ENCODE measurements at places on chromosomes 13 and 19.

DNA sequence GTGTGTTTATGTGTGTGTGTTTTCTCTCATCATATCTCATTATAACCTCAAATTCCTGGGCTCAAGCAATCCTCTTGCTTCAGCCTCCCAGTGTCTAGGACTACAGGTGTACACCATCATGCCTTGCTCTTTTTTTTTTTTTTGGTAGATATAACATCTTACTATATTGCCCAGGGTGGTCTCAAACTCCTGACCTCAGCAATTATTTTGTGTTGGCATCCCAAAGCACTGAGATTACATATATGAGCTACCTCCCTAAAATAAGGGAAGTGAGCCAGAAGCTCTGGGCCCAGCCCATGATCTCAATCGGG is 448 bp upstream of the ZNF543 start:
- DNase-seq = no peak

- no peak for DNase-seq
Measured at GRCh38 chr13:34750078-34750931, 191.8 kb upstream of the NBEA start.

DNA sequence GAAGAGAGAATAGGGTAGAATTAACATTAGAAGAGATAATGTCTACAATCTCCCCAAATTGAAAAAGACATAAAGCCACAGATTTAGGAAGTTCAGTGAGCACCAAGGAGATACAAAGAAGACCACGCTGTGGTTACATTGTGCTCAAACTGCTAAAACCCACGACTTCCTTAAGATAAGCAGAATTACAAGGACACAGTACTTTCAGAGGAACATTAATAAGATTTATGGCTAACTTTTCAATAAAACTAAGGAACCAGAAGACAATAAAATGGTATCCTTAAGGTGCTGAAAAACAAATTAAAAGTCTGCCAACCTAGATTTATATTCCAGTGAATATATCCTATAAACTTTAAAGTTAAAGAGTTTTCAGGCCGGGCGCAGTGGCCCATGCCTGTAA is 7.4 kb upstream of the IL17D start:
- no peak for DNase-seq

GRCh38 chr13:24272452-24273161 is 36.8 kb upstream of the C1QTNF9 start:
- DNase-seq = peak; percentile 50

- DNase-seq = no peak
Measured at GRCh38 chr13:79427883-79428282, 21.8 kb upstream of the RBM26 start.

DNA sequence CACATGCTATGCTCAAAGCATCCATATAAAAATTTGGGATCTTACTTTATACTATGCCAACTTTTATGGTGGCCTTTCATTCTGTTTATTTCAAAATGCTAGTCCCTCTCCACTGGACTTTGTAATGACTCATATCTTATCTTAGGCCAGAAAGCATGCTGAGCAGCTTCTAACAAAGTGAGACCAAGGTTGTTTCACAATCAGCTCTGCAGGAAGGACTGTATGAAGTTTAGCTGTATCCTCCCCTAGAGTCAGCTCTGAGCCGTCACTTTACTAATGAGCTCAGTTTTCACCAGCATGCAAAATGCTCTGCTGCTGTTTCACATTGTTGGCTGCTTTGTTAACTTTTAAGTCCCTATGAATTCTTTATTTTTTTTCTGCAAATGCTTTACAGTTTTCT is 1608.8 kb downstream of the OLFM4 start:
- DNase-seq = no peak

GRCh38 chr19:11833541-11833940 is 15.0 kb upstream of the ZNF439 start:
- no peak for DNase-seq

GRCh38 chr19:43455321-43456113 is 9.9 kb downstream of the LYPD3 start:
- no peak for DNase-seq

DNA sequence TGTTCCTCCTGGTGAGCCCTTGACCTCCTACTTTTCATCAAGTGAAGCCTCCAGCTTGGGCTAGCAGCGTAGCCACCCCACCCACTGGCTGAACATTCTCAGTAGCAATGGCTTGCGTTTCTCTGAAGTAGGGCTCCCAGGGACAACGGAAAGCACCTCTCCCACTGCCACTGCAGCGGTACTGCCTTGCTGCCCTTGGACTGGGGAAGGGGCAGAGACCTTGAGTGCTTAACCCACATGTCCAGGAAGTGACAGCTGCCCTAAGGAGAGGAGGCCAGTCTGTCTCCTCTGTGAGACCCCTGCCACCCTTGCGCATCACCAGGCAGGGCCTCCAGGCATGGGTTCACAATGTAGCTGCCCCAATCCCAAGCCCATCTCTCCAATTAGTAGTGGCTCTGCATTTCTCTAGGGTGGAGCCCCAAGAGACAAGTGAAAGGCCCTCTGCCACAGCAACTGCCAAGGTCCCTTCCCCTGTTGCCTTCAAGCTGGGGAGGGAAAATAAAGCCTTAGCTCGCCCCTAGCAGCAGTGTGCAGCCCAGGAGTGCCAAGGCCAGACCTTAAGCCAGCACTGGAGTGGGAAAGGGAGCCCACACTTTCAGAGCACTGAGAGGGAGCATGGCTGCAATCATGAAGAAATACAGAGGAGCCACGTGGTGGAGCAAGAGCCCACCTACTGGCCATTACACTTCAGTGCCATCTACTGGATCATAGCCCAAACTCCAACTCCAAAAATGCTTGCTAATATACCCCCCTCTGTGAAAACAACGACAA is 175.9 kb upstream of the TRPC4 start:
- DNase-seq = no peak

- no peak for DNase-seq
Measured at GRCh38 chr19:49514151-49514550, 1.7 kb downstream of the FCGRT start.

- DNase-seq = peak; percentile 94
Measured at GRCh38 chr19:3185461-3186159, at the start of gene NCLN. NCLN (plus strand) TSS chr19:3185930; CDS start chr19:3186031, 101 bp downstream.

GRCh38 chr19:36116344-36116637 is 1.0 kb downstream of the TBCB start:
- DNase-seq = no peak

- no peak for DNase-seq
Measured at GRCh38 chr19:16038196-16038695, 38.0 kb upstream of the TPM4 start.

- no peak for DNase-seq
Measured at GRCh38 chr13:40453351-40454021, 213.0 kb downstream of the FOXO1 start.

DNA sequence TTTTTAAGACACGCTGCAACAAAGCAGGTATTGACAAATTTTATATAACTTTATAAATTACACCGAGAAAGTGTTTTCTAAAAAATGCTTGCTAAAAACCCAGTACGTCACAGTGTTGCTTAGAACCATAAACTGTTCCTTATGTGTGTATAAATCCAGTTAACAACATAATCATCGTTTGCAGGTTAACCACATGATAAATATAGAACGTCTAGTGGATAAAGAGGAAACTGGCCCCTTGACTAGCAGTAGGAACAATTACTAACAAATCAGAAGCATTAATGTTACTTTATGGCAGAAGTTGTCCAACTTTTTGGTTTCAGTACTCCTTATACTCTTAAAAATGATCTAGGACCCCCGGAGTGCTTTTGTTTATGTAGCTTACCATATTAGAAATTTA is 1.2 kb downstream of the BRCA2 start:
- no peak for DNase-seq

GRCh38 chr19:18915639-18916038 is 3.5 kb downstream of the COPE start:
- DNase-seq = peak; percentile 50

GRCh38 chr19:46551164-46551563 is 50.0 kb upstream of the CALM3 start:
- DNase-seq = no peak

GRCh38 chr19:876089-876488 is 16.6 kb downstream of the CFD start:
- no peak for DNase-seq

DNA sequence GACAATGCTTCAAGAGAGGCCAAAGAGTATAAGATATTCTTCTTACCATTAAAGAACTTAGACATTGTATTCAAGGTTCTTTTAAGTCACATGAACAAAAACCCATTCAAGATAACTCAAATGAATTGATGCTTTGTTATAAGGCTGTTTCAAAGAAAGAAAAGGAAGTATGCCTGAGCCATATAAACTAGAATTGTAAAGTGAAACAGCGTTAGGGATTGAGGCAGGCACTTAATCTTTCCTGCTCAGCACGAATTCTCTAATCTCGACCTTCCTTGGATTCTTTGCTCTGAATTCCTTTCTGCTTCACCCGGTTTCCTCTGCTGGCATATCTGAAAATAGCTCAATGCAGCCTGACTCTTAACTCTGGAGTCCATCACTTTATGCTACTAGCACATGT is 595.4 kb downstream of the DIAPH3 start:
- no peak for DNase-seq

GRCh38 chr13:82439159-82439904 is 1442.9 kb downstream of the SLITRK1 start:
- DNase-seq = no peak

- DNase-seq = no peak
Measured at GRCh38 chr13:82654861-82655855, 1227.1 kb downstream of the SLITRK1 start.

DNA sequence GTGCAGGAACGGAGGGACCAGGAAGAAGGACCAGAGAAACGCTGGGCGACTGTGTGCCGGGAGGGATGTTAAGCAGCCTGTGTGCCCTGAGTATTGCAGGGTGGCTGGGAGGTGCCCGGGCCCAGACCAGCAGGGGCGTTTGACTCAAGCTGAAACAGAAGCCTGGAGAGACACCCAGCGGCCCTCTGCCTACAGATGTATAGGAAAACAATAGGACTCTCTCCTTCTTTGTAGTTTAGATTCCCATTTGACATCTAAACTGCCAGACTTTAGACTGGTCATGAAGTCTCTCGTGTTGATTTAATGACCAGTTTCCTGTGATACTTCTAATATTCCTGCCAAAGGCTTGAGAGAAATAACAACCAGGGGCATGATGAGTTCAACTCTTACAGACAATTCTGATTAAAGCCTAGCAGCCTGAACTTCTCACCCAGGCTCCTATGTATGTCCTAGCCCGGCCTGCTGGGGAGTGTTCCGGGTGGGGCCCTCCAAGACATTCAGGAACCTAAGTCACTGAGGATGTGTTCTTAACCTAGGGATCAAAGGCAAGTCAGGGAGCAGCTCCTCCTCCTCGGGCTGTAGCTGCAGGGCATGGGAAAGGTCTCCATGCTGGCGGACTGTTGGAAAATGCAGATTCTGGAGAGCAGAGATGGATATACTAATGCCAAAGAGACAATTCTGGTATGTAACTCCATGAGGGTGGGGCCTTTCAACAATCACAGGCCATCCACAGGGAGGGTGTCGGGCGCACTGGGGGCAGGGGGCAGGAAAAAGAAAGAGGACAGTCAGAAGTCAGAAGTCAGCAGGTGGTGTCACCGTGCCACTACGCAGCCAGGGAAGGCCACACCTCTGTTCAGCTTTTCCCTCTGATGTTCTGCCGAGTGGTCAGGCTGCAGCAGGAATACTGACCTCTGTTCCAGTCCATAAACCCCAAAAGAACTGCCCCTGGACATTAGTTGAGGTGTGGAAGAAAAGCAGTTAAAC is 131.8 kb downstream of the STARD13 start:
- DNase-seq = no peak

GRCh38 chr13:44229371-44230030 is 144.1 kb upstream of the SERP2 start:
- no peak for DNase-seq

DNA sequence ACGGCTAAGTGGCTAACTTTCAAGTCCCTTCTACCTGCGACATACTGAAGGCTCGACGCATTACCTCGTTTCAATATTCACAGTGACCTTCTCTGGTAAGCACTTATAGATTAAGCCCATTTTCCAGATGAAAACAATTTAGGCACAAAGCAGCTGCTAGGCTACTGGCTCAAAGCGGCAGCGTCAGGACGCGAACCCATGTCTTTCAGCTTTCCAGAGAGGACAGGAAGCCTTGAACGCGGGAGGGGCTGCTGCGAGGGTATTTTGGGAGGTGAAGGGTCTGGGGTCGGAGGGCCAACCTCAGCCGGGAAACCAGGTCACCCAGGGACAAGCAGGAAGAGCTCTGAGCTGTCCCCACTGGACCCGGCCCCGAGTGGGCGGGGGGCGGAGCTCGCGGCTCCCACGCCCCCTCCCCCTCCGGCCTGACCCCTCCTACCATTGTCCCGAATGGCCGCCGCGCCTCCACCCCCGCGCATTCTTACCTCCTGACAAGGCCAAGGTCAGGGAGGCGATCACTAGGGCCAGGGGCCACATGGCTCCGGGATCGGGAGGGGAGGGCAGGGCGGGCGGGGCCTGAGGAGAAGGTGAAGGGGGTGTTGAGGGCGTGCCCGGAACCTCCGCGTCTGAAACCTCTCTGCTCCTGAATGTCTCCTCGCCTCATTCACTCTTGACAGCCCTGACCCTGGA is at the start of gene KLK13:
KLK13 (minus strand) TSS at position 559 of the 687 bp plus-strand sequence; CDS start at position 534, 25 bp downstream.
- DNase-seq = no peak

- DNase-seq = no peak
Measured at GRCh38 chr19:3041327-3041726, 12.2 kb upstream of the TLE2 start.

DNA sequence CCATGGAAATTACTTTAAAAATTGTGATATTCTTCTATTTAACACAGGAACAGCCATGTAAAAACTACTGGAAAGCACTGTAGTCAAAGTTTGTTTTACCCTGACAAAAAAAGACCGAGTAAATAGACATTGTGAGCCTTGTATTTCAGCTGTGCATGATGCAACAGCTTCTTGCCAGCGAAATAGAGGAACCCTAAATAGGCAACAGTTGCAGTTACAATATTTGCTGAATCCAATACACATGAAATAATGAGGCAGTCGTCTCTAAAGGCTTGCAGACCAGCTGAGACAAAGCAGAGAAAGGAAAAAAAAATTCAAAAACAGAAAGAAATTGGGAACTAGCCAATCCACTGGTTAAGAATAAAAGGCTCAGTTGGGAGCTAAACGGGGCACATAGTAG is 1001.1 kb downstream of the OLFM4 start:
- no peak for DNase-seq
